ENCODE measurements at places on chromosomes 6 and 20.

DNA sequence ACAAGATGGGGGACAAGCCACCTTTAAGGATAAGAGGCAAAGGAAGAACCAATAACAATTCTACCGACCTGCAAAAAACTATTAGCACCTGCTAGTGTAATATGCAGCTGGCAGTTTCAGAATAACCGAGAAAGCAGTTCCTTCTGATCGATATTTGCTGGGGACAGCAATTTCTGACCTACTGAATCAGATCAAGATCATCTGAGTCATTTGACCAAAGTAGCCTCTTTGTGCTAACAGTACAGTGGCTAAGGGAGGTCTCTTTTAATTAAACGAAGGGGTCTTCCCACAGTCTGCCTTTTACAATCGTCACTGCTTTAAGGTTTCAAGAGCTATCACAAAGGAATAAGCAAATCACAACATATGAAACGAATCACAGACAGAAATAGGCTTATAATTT, 318.9 kb downstream of the BTBD9 start:
- DNase-seq: no peak

GRCh38 chr6:5672581-5673011, 334.1 kb downstream of the NRN1 start:
- no peak for DNase-seq

- DNase-seq: no peak
These were observed 19.5 kb upstream of the TCFL5 start for GRCh38 chr20:62880935-62881661.

DNA sequence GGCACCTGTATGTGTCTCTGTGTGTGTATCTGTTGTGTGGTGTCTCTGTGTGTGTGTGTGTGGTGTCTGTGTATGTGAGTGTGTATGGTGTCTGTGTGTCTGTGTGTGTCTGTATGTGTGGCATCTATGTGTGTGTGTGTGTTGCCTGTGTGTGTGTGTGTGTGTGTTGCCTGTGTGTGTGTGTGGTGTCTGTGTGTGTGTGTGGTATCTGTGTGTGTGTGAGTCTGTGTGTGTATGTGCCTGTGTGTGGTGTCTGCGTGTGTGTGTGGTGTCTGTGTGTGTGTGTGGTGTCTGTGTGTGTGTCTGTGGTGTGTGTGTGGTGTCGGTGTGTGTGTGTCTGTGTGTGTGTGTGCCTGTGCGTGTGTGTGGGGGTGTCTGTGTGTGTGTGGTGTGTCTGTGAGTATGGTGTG, 31.7 kb upstream of the VEGFA start:
- DNase-seq: no peak

GRCh38 chr6:44590471-44590870, 203.0 kb downstream of the CDC5L start:
- DNase-seq: no peak

DNA sequence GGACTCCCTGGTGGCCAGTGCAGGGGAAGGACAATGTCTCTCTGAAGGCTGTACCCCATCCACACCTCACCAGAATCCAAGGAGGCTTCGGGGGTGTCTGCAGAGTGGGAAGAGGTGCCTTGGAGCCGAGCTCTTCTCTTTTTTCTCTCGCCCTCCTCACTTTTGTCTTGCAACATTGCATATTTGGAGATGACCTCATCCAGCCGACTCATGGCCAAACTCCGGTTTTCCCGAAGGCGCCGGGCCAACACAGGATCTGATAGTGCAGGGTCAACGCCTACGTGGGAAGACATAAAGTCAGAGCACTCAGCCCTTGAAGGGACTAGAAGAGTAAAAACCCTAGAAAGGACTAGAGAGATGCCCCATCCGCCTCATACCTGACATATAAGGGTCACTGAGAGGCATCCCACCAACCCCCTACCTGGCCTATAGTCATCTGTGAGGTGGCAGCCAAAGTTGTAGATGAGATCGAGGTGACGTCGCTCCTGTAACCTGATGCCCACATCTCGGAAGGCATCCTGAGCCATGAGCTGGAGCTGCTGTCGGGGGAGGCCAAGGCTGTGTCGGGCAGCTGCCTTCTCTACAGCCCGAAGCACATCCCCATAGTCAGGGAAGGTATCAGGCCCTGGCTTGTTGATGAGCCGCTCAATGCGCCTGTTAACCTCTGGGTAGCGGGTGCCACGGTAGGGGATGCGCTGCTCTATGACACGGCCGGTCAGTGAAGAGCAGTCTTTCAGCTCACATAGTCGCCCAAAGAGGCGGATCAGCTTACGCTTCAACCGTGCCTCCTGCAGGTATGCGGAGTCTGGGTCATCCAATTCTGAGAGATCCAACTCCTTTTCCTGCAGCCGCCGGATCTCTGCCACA, 3.0 kb upstream of the ZBTB22 start:
- no peak for DNase-seq

GRCh38 chr6:155909710-155910109, 454.1 kb upstream of the NOX3 start:
- no peak for DNase-seq

DNA sequence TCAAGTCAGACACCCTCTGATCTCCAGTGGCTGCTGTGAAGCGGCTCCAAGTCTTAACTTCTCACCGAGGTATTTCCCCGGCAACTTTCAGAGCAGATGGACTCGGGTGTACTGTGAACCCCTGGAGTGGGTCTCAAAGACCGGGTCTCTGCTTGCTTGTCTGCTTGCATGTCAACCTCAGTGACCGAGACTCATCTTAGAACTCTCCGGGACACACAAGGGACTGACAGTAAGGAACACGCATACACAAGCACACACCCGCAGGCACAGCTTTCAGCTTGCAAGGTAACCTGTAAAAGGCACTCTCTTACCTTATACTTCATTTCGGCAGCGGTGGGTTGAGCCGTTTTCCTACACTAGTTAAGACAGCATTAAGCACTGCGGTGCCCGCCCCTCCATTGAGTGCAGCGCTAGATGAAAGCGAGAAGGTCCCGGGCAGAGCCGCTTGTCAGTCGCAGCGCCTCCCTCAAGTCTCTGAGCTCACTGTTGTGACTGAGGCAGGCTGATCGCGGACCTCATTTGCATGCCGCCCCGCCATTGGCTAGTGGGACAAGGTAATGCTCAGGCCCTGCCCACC, at the start of gene NEDD9:
NEDD9 (minus strand) TSS at position 476 of the 577 bp plus-strand sequence; CDS start at position 323, 153 bp downstream.
- peak; percentile 98 for DNase-seq

GRCh38 chr20:35636095-35636494, 20.5 kb downstream of the SPAG4 start:
- DNase-seq: no peak

DNA sequence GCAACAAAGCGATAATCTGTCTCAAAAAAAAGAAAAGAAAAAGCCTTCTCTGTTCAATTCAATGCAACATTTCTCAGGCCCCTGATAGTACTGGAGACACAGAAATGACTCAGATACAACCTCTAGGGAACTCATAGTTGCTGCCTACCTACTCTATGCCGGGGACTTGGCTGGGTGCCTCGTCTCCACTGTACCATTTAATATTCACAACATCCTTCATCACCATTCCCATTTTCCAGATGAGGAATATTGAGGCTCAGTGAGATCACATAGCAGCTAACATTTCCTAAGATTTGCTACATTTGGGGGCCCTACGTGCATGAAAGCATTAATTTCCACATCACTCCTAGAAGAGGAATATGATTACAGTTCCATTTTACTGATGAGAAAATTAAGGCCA, 7.5 kb downstream of the NOL4L start:
- no peak for DNase-seq

DNA sequence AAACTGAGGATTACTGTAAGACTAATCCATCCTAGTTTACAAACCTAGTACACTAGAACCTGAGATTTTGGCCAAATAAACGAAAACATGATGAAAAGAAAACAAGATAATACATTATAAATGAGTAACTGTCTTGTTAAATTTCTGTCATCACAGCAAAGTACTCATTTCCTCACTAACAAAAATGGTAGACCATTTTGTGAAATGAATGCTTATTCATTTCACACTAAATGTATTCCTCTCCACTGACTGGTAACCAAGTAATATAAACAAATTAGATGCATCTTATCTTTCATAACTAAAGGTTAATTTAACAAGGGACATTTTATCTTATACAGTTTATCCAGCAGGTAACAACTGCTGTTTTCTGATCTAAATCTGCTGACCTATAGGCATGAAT, 143.7 kb downstream of the REV3L start:
- no peak for DNase-seq

DNA sequence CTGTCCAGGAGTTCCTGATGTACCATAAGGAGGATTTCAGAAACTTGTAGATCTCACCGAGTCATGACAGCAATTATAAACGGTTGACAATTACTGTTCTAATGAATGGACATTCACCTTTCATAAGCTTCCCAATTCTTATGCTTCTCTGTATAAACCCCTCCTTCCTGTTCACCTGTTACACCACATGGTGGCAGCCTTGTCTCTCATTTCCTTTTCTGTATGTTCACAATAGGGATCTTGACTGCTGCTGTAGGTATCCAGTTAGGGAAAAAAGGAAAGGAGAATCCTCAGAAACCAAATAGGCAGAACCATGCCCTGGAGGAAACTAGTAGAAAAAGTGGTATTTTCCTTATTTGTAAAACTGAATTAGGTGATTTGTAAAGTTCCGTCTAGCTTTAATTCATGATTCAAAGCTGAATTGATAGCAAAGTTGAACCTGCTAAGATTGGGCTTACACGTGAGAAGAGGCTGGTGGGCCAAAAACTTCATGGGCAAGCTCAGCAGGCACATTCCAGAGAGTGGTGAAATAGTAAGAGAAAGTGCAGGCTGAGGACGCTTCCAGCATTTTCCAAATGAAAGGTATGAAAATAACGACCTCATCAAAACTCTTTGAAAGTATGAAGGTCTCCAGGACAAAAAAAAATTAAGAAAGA, 29.0 kb upstream of the TBPL1 start:
- DNase-seq: peak; percentile 60

DNA sequence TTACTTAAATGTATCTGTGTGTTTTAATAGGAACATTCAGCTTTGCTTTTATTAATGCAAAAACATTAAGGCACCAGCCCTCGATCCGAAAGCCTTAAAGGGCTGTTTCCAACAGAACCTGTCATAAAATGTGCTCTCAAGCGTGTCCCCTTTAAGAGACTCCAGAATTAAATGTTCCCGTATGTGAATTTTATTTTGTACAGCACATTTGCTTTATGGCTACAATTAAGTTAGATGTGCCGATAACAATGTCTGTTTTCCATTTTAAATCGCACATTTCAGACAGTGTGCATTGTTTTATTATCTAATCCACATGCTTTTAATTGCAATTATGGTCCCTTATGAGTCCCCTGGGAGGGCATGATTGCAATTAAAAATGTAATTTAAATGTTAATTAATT, 198.9 kb downstream of the TSHZ2 start:
- no peak for DNase-seq

- DNase-seq: peak; percentile 68
These were observed 19.2 kb upstream of the GLP1R start for GRCh38 chr6:39029156-39030011.

DNA sequence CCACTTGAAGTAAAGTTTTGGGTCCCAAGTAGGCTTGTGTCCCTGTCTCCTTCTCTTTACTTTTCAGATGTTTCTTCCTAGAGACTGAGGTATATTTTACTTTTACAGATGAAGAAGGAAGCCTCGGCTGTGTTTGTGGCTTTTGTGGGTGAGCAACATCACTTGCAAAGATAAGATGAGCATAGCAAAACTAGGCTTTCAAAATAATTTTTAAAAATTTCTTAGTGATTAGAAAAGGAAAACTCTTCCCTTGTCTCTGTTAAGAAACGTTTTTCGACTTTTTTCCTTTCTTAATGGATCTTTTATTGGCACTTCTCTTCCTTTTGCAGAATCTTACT, 7.6 kb downstream of the PTPN1 start:
- peak; percentile 51 for DNase-seq

DNA sequence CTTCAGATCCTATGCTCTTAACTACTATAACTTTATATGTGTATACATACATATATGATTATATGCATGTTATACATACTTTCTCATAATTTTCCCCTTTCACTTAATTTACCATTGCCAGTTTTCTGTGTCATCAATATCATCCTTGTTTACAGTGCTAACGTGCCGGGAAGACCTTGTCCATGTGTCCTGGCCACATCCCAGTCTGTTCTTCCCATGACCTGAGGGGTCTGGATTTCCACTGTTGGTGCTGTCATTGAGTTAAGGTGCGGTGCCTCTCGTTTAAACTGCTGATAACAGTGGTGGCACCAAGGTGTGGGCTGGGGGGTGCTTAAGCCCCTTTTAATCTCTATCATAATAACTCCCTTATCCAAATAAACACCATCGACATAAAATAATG, 8.5 kb upstream of the SDCBP2 start:
- no peak for DNase-seq

- DNase-seq: no peak
These were observed 95.5 kb downstream of the THBS2 start for GRCh38 chr6:169158174-169158573.

DNA sequence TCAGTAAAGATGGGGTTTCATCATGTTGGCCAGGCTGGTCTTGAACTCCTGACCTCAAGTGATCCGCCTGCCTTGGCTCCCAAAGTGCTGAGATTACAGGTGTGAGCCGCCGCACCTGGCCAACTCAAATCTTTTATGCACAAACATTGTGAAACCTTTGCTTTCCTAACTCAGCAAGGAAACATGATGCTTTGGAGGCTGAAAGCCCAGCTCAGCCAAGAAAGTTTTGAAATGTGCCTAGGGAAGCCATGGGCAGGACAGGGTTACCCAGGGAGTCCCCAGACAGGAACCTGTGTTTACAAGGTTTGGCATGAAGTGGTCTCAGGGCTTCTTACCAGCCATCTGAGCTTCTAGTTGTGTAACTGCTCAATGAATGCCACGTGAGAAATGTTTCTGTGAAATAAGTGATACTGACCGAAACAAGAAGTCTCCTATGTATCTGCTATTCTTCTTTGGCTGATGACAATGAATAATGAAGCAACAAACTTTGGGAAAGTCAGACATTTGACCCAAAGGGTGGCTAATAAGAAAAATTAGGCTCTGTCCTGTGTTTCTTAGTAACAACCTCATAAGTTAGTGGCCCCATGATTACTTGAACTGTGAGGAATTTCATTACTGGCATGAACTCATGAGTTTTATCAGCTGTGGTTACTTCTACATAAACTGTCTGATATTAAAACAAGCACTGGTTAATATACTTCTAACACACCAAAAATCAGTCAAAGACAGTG, 163.5 kb downstream of the KIF6 start:
- DNase-seq: no peak

GRCh38 chr20:31914170-31914569, 37.7 kb downstream of the PDRG1 start:
- DNase-seq: no peak

Data from activated CD4-positive, alpha-beta memory T cell treated with anti-CD3 and anti-CD28 coated beads for 36 hours (primary cell).